ENCODE measurements at places on chromosomes 5 and 9.
A peak's percentile ranks its signal among the peaks of the same experiment; 100 is the strongest.

DNA sequence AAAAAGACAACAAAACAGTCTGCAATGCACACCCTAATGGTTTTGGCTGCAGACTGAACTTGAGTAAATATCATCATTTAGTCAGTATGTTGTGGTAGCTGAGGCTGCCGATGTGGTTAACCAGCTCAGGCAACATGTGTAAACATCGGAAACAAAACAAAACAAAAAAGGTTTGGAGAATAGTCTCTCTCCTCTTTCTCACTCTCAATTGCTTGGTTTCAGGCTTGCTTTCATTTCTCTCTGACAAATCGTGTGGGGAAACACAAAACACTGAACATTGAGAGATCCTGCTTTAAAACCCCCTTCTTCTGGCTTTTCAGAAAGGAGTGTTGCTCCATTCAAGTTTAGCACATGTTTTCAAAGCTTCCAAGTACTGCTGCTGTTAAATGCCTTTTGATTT is 453.3 kb downstream of the BNC2 start:
- peak; percentile 81 for DNase-seq

GRCh38 chr9:116940614-116941215 is 253.6 kb downstream of the TRIM32 start:
- DNase-seq: no peak

- DNase-seq: no peak
Observed at GRCh38 chr9:111919875-111920274, 23.3 kb downstream of the UGCG start.

DNA sequence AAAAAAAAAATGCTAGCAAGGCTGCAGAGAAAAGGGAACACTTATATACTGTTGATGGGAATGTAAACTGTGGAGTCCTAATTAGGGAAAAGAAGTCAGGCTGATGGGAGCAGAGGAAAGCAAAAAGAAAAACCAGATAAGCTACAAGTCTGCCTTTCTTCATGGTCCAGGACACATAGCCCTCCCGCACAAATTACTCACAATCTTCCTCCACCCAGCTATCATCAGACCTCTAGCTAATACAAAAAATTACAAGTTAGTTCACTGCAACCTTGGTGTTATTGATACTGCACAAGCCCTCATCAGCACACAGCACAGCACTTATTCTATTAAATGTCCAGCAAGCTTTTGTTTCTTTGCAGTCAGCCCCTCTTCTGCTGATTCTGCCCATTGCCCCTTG is 186.0 kb upstream of the ADRA1B start:
- no peak for DNase-seq

- DNase-seq: no peak
Observed at GRCh38 chr9:6897898-6898302, 140.1 kb downstream of the KDM4C start.

DNA sequence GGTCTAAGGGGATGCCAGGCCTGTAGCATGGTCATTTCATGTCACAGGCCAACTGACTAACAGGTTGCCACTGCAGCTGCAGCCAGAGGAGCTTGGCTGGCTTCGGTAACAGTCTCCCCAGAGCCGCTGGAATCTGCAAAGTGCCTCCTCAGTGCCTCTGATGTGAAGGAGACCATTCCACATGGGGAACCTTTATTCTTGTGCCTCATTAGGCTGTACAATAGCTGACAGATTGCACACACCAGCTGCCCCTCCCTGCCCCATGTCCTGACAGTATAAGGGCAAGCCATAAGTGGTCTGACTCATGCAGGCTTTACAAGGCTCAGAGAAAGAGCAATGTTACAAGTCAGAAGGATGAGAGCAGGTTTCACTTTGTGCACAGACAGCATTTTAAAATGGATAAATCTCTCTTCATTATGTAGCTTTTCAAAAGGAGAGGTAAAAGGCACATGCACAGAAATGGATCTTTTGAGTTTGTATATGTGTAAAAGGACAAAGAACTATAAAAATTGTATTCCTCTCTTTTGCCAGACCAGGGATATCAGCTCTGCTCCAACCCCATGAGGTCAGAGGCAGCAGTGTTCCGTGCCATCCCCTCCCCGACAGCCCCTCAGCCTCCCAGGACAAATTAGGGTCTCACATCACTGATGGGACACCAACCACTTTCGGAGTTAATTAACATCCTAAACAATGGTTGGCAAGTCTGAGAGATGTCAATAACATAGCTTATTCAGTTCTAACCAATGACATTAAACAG is 467.8 kb downstream of the TMEM232 start:
- DNase-seq: no peak

DNA sequence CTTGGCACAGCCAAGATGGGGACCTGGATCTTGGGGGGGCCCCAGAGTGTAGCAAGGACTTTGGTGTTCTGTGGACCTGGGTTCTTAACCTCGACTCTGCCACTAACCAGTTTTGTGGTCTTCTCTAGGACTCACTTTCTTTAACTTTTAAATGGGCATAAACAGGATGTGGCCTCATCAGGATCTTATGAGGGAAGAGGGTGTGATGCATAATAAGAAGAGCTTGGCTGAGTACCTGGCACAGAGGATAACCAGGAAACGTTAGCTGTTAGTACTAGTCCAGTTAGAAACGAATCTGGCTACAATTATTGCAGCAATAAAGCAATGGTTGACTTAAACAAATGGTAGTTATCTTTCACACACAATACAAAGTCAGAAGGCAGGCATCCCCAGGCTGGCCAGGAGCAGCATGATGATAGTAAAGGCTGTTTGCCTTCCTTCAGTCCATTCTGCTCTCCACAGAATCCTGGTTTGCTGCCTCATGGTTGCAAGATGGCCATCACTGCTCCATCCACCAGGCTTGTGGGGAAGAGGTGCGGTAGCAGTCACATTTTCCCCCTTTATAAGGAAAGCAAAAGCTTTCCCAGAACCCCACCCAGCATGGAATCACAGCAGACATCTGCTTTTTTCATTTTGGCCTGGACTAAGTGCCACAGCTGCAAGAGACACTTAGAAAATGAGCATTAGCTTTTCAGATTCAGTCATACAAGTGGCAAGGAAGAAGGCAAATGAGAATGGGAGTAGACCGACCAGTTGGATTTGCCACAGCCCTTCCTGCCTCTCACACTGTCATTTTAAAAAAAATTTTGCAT is 225.0 kb downstream of the AOPEP start:
- DNase-seq: no peak

DNA sequence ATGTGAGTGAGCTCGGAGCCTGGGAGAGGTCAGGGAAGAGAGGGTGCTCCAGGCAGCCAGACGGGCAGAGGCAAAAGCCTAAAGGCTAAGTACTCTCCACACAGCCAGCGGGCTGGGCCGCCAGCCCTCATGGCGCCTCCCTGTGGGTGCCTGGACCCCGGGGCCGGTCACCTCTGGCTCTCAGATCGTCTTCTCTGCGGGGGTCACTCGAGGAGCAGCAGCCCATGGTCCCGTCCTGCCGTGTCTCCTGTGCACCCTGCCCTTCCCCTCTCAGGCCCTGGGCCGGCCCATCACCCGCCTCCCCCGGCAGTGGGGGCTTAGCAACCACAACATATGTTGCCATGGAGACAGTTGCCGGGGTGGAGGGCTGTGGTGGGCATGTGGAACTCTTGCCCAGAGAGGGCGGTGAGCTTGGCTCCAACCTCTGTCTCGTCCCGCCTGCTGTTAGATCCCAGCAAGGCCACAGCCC is 4.2 kb downstream of the AK1 start:
- no peak for DNase-seq

- peak; percentile 41 for DNase-seq
Observed at GRCh38 chr9:109013679-109014607, 644 bp upstream of the CTNNAL1 start.
